NCI-H1417 treated with DMSO at 0.1 percent for 48 hours (cell line): ENCODE measurements at places on chromosomes 3 and 15.
A peak's percentile ranks its signal among the peaks of the same experiment; 100 is the strongest.

- DNase-seq: no peak
These were observed 116.1 kb downstream of the FAM43A start for GRCh38 chr3:194801461-194802432.

- no peak for DNase-seq
These were observed 250.0 kb upstream of the PROK2 start for GRCh38 chr3:72034986-72035385.

GRCh38 chr3:177466074-177466473 is 268.8 kb upstream of the TBL1XR1 start:
- DNase-seq: no peak

DNA sequence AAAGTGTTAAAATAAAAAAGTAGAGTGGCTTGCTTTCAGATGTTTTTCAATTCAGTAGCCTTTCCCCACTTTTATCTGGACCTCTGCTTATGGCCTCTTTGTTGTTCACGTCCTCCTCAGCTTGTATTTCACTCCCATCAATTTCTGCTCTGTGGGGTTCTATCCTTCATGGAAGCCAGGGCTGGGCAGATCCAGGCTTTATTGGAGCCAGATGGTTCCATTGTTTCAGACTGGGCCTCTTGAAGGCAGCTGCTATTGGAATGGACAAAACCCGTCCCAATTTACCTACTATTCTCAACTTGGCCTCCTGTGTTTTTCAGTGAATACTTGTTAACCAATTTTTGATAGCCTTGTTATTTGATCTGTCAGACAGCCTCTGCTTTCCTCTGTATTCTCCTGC is 10.9 kb upstream of the AADACL2 start:
- no peak for DNase-seq

DNA sequence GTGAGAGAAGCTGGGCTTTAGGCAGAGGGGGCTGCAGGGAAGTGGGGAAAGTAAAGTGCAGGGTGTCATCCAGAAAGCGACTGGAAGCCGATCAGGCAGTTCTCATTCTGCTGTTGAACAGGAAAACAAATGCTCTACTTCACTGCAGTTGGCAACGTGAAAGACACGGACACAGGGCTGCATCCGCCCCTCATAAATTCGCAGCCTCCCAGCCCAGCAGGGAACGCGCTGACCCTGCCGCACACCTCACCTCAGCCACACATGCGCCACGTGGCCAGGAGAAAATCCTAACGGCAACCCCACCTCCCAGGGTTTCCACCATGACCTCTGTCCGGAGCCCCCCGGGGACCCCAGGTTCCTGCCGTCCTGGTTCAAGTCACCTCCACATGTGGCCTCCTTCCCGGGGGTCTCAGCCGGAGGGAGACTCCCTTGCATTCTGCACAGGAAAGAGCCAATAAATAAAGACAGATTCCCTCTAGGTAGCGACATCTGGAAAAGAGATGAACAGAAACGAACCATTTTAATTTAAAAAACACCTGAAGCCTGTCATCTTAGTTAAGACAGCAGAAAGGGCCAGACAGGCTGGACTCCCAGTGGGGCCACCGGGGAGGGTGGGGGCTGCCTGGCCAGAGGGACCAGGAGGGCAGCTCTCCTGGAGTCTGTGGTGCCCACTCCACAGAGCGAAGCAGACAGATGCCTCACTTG is 118.7 kb downstream of the TMEM266 start:
- no peak for DNase-seq

GRCh38 chr15:28097656-28098359 is 1.3 kb downstream of the OCA2 start:
- no peak for DNase-seq

- DNase-seq: no peak
These were observed 22.0 kb upstream of the FAM3D start for GRCh38 chr3:58688574-58688973.

GRCh38 chr3:105979961-105980360 is 111.1 kb upstream of the CBLB start:
- DNase-seq: no peak

GRCh38 chr15:84725001-84725491 is 9.1 kb upstream of the SEC11A start:
- DNase-seq: no peak

- DNase-seq: no peak
These were observed 31.1 kb downstream of the PSTPIP1 start for GRCh38 chr15:77025941-77026411.

GRCh38 chr3:126983653-126984390 is 907 bp downstream of the PLXNA1 start:
- DNase-seq: no peak

- DNase-seq: no peak
These were observed 928.2 kb downstream of the EPHA3 start for GRCh38 chr3:90035643-90036042.

- no peak for DNase-seq
These were observed 23.3 kb upstream of the NEO1 start for GRCh38 chr15:73028831-73029451.

GRCh38 chr15:36877796-36878683 is 222.3 kb downstream of the MEIS2 start:
- DNase-seq: no peak

DNA sequence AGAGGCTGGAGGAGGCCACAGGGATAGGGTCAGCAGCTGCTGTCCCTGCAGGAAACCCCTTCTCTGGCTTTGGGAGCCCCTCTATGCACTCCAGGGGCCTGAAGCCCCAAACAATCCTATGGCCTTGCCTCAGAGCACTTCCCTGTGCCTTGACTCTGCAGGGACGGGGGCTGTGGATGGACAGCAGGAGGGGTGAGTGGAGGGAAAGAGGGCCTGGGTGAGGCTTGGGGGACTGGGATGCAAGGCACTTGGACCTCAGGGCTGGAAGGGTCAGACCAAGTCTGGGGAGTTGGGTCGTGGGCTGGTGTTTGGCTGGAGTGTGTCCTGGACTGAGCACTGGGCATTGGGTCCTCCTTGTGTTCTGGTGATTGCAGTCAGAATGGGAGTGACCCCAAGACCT is 769.8 kb downstream of the EPHA3 start:
- DNase-seq: no peak

DNA sequence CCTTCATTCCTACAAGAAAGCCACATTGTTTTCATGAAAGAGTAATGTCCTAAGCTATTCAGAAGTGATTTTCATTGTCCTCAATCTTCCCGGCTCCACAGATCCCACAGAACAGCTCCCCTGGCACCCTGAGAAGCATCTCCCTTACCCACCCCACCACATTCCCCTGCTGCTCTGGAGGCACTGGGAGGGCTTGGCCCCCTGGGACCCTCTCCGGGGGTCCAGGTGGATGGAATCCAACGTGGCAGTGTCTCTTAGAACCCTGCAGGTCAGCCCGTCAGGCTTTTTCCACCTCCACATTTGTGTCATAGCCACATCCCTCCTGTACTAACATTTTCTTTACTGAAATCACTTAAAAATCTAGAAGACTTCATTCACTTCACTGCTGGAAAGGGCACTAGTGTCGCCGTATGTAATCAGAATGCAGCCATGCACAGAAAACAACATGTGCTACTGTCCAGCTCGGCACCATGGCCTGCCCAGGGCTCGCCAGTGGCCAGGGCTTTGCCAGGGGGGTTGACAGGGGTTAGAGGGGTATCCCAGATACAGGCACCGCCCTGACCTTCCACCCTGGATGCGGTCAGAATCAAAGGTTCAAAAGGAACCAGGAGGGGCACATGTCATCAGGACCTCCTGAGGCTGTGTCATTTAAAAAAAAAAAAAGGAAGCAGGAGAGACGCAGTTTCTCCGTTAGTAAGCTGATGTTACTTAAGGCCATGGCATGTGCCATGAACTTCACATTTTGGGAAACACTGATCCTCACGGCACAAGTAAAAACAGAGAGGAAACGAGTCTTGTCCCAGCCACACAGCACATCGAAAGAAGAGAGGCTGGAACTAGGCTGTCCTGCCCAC is 106.3 kb downstream of the LSM3 start:
- DNase-seq: no peak

- DNase-seq: no peak
These were observed 316.8 kb upstream of the GBE1 start for GRCh38 chr3:82078246-82078645.

DNA sequence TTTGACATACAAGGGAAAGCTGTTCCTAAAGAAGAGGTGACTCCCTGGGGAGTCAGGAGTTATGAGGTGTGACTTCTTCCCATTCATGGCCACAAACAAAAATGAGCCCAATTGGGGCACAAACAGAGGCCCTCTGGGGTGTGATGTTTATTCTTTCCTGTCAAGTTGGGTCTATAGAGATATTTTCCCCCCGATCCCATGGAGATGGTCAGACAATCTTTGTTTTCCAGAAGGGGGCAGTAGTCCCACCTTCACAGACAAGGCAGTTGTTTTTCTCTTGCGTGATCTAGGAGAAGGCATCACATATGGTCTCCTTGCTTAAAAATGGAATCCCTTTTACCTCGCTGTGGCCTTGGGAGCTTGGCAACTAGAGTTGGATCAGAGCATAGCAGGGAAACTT is 110.3 kb downstream of the MFSD1 start:
- DNase-seq: no peak

DNA sequence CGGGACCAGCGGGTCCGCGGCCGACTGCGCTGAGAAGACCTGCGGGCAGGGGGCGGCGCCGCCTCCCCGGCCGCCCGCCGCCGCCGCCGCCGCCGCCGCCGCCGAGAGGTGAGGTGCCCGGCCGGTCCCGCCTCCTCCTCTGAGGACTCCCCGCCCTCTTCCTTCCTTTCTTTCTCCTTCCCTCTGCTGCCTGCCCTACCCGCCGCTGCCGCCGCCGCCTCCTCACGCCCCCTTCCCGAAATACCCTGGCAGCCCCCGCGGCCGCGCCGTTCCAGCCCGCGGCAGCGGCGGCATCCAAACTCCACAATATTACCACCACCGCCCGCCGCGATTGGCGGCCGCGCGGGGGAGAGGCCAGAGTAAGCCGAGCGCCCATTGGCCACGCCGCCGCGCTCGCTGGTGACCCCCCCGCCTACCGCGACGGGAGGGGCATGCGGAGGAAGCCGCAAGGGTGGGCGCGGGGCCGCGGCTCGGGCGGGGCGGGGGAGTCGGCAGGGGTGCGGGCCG is 61.8 kb upstream of the ANKRD28 start:
- DNase-seq: peak; percentile 33

- DNase-seq: no peak
These were observed 950.2 kb upstream of the CADM2 start for GRCh38 chr3:84008623-84009022.

DNA sequence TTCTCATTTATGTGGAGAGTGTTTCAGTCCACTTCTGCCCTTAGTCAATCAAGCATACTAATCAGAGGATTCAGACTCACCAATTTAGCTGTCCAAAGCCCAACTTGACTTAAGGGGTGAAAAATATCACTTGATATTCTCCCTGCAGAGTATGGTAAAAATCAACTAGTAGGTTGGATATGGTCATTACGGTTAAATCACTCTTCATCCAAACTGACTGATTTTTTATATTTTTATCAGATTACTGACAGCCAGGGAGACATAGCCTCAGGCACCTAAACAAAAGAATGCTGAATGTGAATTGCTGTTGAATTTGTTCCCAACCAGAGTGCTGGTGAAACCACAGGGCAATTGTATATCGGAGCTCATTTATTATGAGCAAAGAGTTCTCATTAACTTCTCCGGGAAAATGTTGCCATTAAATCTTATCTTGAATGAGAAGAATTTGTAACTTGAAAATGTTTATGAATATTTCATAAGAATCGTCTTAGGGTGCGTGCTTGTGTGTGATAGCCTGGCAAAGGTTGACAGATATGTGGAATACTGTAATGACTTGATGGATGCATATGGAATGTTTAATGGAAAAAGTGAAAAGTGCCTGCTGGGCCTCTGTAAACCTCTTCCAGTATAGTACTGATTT is 411.2 kb downstream of the NAALADL2 start:
- no peak for DNase-seq

DNA sequence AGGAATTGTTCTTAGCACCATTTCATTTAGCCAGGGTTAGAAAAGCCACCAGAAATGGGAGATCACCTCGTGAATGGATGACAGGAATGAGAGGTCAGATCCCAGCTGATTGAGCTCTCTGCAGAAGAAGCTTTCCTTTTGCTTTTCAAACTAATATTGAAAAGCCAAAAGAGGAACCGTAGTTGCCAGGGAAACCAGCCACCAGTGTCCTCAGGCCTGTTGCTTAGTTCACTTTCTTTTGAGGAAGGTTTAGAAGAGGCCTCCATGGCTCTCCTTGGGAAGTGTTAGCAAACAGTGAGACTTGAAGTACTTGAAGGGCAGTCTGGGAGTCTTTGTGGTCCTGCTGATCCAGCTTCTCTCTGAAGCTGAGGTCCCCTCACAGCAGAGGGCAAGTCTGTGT is 7.4 kb upstream of the CCK start:
- DNase-seq: no peak

DNA sequence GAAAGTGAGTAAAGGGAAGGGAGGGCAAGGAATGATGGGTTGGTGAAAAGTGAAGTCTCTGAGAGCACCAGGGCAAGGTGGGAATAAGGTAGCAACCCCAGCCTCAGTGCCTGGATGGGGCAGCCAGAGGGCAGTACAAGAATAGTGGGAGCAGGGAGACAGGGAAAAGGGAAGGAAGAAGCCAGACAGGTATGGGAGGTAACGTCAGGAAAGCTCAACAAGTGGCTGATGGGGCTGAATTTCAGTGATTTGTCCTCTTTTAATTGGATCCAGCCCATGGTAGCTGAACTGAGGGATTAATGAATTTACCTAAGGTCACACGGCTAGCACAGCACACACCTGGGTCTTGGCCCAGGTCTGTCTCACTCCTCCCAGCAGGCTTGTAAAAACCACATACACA is 12.6 kb downstream of the RORA start:
- DNase-seq: no peak

- no peak for DNase-seq
These were observed 410.6 kb downstream of the FOXP1 start for GRCh38 chr3:71172951-71173350.

DNA sequence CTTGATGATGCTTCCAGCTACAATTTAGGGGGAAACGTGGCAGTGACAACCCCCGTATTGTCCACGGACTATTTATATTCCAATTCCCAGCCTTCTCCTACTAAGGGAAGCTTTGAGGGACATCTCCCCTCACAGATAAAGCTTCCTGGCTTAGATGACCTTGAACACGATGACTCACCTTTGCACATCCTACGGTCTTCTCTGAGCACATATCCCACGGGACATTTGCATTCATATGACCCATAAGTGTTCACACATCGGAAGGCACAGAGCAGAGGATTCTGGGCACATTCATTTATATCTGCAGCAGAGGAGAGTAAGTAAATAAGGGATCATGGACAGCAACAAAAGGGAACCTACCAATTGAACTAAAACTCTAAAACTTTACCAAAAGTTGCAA is 101.5 kb downstream of the DUT start:
- DNase-seq: no peak

- no peak for DNase-seq
These were observed 46.5 kb downstream of the ULK4 start for GRCh38 chr3:41915353-41915752.
